ENCODE measurements at places on chromosomes 3 and 15.

GRCh38 chr3:49170744-49171118 lies 667 bp upstream of the KLHDC8B start:
- DNase-seq: no peak

DNA sequence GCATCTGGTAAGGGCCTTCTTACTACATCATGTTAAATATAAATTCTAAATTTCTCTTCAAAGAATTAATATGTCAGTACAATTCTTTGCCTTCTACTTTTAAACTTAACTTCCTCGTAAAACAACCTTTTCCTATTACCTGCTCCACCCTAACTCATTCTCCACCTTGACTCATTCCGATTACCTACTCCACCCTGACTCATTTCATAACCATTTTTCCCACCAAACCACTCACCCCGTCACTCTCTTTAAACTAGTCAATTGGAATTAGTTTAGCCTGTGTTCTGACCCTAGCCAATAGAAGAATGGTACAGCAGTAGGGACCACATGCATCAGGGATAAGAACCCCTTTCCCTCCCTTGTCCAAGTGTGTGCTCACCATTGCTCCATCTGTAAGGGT lies 65.6 kb downstream of the PLSCR2 start:
- DNase-seq: no peak

DNA sequence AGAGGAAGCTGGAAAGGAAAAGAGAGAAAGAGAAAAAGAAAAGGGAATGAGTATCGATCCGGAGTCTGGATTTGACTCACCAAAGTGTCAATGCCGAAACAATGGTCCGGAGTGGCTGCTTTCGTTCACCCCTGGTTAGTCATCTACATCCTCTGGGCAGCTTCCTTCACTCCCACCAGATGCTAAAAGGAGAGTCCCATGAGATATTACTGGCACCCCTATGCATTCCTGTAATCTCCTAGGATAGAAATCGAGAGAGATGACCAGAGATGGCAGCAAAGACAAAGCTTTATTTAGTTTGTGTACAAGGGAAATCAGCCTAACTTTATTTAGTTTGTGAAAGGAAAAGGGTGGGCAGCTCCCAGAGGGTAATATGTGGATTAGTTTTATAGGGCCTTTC lies 622.2 kb downstream of the ZPLD1 start:
- peak; percentile 9 for DNase-seq

DNA sequence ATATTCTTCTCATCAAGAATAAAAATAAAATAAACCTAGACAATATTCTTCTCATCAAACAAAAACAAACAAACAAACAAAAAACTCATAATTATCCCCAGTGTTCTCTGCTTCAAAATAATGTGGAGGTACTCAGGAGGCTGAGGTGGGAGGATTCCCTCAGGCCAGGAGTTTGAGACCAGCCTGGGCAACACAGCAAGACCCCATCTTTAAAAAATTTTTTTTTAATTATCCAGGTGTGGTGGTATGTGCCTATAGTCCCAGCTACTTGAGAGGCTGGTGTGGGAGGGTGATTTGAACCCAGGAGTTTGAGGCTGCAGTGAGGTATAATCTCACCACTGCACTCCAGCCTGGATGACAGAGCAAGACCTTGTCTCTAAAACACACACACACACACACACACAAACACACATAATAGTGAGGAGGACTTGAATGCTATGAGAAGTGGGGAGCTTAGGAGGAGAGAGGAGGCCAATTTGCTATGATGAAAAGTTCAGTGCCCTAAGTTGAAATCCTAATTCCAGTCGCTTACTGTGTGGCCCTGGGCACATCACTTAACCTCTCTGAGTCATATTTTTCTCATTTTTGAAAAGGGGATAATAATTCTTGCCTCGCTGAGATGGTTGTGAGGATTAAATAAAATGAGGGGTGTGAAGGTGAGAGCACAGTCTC lies 35.8 kb upstream of the HERC1 start:
- DNase-seq: no peak

DNA sequence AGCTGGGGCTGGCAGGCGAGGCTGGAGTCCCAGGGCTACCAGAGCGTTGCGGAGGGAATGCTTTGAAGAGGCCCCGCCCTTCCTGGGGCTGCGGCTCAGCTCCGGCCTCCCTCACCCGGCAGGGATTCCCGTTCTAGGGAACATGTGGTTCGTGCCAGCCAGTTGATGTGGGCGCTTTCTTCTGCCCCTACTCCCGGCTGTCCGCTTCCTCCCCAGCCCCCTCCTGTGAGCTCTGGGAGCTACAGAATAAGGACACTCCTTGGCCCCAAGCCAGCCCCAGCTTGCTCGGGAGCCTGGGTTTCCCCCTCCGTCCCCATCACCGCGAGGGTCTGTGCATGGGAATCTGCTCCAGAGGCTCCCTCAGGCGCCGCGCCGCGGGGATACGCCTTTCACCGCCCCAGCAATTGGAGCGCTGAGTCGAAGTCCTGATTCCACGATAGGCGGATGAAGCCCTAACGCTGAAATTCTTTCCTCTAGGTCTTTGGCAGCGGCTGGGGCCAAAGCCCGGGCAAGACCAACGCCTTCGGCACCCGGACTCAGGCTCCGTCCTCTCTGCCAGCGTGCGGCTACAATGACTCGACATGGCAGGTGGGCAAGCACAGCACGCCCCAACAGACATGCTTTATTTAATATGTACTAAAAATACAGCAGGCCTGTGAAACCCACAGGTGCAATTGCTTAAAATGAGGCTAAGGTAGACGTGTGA lies 69.5 kb downstream of the KLF15 start:
- peak; percentile 50 for DNase-seq

DNA sequence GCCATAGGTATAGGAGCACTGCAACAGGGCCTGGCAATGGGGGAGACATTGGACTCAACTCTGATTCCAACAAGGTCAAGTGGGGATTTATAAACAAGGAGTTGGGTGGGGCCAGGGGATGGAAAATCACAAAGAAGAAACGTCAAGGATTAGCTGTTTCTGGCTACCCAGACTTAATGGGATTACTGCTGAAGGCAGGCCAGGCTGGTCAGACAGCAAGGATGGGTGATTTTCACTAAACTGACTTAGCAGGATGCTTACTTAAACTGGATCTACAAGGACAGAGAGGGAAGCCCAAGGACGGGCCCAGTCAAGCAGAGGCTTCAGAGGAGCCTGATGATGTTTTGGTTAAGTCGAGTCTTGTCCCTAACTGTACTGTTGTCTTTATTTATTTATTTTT lies 76.2 kb downstream of the USP13 start:
- DNase-seq: no peak

- no peak for DNase-seq
Measured at GRCh38 chr15:89002830-89003229, 85.4 kb upstream of the ABHD2 start.

DNA sequence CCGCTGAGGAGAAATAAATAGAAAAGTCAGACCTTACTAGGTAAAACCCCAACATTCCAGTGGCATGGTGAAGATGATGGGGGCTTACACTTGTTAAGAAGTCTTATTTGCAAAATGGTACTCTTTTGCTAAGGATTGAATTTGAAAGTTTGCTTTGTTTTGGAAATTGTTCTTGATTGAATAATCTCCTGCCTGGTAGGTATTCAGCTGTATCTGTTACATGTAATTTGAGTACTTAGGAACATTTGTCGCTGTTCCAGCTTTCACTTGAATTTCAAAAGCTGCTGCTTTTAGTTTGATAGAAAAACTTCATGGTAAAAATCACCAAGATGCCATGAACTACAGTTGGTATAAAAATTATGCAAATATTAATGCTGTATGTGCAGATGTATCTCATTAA lies 44.6 kb downstream of the TFG start:
- peak; percentile 44 for DNase-seq

DNA sequence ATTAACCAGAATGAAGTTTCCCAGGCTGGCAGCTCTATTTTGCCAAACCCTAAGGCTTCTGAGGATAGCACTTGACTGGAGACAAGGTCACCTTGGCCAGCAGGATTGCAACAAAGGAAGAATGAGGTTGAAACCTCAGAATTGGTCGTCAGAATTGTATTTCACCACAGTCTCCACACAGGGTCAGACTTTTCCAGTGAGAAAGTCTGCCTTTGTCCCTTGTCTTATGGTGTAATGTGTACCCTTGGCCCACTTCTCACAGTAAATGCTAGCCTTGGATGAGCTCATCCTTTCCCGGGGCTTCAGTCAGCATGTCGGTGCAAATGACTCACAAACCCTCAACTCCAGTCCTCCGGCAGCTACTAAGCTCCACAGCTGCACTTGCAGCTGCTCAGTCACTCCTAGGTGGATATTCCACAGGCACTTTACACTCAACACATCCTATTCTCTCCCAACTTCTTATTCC lies 19.7 kb downstream of the SSR3 start:
- peak; percentile 100 for DNase-seq

- DNase-seq: peak; percentile 99
Measured at GRCh38 chr3:147418808-147419701, 9.9 kb downstream of the ZIC1 start.

GRCh38 chr15:94041746-94042145 lies 189.6 kb upstream of the MCTP2 start:
- no peak for DNase-seq

DNA sequence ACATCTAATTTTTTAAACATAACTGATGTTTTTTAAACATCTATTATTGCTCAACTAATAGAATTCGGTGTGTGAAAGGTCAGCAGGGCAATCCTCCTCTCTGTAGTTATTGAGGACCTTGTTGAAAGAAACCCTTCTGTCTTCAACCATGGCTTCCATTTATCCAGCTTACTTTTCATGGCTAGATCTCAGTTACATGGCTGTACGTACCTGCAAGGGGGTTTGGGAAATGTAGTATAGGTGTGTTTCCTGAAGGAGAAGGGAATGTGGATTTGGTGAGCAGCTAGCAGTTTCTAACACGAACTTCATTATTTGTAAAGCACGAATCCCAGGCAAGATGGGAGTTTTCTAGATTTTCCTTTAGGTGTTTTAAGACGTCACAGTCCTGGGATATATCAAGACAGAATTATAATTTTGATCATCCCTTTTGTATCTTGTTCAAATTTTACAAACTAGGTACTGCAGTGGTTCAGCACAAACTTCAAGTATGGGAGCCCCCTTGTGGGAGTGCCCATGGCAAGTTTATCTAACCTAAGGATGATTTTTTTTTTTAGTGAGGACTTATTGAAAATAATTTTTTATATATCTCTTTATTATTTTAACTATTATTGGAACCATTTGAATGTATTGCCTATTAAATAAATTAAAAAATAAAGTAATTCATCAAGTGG lies 41.6 kb downstream of the FBXL2 start:
- peak; percentile 29 for DNase-seq

DNA sequence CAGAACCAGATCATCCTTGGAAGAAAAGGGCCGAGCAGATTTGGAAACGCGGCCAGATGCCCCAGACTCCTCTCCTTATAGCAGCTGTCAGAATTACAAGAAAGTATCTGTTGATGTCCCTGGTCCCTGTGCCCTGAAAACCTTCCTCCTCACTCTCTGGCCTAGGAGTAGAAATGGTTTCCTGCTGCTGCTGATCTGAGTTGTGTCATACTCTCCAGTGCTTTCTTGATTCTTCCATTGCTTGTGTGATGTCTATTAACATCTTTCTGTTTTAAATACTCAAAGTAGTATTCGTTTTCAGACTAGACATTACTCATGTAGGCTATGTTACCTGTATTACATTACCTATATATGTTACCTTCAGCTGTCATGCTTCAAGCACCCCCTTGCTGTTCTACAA lies 26.8 kb upstream of the HERC1 start:
- DNase-seq: no peak

GRCh38 chr3:57694146-57694545 lies 1.3 kb upstream of the DENND6A start:
- DNase-seq: no peak

- DNase-seq: peak; percentile 97
Measured at GRCh38 chr3:161890147-161890625, 393.6 kb downstream of the OTOL1 start.

DNA sequence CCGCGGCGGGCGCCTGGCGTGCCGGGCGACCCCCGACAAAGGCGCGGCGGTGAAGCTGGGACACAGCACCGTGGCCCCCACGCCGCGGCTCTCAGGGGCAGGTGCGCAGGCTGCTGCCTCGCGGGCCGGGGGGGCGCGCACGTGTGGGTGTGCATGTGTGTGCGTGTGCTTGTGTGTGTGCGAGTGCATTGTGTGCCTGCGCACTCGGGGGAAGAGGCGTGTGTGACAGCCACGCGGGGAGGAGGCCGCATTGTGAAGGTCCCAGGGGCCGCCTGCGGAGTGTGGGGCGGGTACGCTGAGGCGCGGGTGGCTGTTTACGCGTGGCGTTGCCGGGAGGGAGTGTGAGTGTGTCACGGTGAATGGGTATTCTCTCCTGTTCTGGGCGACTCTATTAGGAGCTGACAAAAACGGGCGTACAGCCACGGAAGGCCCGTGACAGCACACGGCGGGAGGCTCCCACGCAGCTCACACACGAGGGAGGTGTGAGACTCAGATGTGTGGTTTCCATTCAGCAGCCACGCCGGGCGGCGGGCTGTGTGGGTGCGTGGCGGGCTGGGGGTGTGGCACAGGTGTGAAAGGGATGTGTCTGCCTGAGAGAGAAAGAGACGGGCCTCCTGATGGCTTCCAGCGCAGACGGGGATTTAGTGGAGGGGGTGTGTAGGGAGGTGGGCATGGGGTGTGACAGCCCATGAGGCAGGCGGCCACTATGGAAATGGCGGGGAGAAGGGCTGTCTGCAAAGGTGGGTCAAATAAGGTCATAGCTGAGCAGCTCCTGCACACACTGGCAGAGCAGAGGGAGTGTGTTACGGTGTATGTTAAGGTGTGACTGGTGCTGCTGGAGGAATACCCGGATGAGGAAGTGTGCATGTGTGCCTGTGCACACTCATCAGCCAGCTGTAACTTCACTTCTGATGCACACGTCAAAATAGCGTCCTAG lies 750 bp downstream of the PODXL2 start:
- no peak for DNase-seq

DNA sequence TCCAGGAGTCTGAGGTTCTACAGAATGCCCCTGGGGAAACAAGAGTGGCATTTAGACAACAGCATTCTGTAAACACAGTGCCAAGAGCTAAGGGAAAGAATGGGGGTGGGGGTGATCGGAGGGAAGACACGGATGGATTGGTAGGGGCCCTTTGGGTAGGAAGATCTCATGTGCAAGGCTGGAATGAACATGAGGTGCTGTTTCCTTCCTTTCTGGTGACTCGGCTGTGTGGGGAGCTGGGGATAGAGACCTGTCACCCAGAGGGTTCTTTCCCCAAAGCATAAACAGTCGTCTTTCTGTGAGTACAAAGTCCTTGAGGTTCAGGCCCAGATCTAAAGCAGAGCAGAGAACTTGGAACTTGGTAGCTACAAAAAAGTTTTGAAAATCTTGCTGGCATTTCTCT lies 11.7 kb downstream of the TPM1 start:
- DNase-seq: peak; percentile 27

Data from astrocyte of the spinal cord (primary cell).